ENCODE measurements at places on chromosomes 3 and 15.

- DNase-seq = no peak
Measured at GRCh38 chr3:37542772-37543449, 318.8 kb upstream of the CTDSPL start.

DNA sequence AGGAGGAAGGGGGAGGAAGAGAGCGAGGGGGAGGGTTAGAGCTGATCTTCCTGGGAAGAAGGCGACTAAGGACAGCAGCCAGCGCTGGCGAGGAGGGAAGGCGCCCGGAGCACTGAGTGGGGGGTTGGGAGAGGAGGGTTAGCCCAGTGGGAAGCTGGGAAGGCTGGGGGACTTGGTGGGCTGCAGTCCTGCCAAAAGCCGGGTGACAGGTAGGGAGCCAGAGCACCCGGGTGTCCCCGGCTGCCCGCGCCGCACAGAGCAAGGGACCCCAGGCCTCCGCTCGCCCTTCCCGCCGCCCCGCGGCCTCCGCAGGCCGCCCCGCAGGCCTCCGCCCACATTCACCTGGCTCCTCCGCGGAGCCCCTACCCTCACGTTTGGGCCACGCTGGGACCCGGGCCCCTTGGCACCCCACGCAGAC lies 448 bp downstream of the SLC12A8 start:
- DNase-seq = no peak

DNA sequence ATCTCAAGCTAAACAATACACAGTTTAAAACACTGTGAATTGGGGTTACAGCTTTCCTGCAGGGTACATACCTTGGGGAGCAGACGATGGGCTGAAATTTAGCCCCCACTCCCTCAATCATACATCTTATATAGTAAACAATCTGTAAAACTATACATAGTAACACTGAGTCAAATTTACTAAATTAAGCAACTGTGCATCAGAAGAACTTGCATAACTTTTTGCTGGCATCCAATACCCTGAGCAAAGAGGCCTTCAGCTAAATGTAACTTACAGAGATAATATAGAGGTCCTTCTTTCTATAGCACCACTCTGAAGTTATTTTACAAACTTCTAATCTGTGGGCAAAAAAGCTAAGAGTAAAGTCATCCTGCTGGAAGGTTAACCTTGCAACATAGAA lies 603.6 kb upstream of the TGFBR2 start:
- DNase-seq = no peak

GRCh38 chr3:159950156-159950898 lies 38.3 kb upstream of the IL12A start:
- DNase-seq = no peak

GRCh38 chr3:135760581-135760980 lies 204.9 kb upstream of the PPP2R3A start:
- DNase-seq = no peak

GRCh38 chr15:56272454-56272853 lies 28.8 kb upstream of the RFX7 start:
- DNase-seq = no peak
